ENCODE measurements at places on chromosomes 5 and 9.
A peak's percentile ranks its signal among the peaks of the same experiment; 100 is the strongest.

- DNase-seq = no peak
Observed at GRCh38 chr9:81772144-81772543, 82.8 kb upstream of the TLE1 start.

DNA sequence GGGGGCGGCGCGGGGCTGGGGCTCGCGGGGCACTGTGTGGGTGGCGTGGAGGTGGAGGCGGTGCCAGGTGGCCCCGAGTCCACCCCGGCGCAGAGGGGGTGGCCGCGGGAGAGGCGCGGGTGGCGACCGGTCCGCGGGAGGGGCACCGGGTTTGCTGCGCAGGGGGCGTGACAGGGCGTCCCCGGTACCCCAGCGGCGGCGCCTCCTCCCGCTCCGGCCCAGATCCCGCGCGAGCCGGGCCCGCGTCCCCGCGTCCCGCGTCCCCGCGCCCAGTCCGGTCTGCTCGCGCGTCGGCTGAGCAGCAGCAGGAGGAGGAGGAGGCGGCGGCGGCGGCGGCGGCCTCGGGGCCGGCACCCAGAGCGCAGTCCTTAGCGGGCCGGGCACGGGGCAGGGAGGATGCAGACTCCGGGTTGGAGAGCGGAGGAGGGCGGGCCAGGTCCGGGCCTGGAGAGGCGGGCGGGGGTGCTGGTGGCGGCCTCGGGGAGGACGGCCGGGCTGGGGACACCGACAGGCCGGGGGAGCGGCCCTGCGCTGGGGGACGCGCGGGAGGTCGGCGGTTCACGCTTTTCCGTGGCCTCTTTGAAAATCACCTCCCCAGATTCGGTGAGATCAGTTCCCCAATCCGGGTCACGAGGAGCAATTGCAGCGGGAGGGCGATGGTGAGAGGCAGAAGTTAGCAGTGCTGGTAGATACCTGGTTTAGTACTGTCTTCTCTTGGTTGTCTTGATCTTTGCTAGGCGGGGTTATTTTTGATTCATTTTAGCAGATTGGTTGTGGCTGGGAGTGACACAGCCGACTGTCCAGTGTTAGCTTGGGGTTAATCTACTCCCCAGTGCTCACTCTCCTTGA, 1.7 kb downstream of the TRIO start:
- peak; percentile 70 for DNase-seq

GRCh38 chr5:165263536-165263935, 1758.1 kb downstream of the MAT2B start:
- DNase-seq = no peak

DNA sequence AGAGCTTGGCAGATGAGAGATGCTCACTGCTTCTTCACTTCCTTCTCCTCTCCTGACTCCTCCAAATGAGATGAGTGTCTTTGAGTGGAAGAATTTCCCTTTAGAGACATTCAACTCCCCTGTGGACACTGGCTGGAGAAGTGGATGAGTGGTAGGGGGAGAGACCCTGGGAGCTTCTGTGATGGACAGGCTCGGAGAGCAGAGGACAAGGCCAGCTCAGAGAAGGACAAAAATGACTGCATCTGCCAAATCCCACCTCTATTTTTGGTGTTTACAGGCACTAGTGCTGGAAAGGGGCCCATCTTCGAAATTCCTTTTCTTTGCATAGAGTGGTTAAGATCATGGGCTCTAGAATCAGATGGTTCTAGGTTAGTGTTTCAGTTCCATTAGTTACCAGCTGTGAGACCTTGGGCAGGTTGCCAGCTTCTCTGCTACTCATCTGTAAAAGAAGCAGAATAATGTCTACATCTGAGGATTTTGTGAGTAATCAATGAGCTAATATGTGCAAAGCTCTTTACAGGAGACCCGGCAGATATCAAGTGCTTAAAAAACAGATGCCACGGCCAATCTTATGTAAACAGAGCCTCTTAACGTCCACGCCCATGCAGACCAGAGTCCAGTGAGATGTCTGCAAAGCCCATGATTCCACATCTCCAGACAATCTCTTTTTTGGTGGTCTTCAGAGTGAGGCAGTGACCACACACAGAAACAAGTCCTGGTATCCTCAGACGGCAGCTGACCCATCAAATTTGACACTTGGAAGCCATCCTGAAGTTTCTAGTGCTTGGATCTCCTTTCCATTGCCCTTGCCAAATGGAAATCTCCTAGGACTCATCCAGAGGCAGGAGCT, 13.6 kb upstream of the COL27A1 start:
- DNase-seq = no peak

DNA sequence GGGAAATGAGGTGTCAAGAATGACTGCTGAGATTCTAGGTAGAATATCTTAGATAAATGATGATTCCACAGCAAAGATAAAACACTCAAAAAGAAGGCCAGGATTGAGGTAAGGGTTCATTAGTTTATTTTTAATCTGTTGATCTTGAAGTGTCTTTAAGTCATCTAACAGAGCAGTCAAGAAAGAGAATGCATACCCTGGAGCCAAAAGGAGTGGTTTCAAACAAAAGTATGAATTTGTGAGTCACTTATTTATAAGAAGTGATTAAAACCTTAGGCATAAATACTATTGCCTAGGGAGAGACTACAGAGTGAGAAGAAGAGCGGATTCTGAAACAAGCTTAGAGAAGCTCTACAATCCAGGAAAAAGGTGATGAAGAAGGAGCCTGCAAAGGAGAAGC, 541.0 kb downstream of the DTWD2 start:
- no peak for DNase-seq

DNA sequence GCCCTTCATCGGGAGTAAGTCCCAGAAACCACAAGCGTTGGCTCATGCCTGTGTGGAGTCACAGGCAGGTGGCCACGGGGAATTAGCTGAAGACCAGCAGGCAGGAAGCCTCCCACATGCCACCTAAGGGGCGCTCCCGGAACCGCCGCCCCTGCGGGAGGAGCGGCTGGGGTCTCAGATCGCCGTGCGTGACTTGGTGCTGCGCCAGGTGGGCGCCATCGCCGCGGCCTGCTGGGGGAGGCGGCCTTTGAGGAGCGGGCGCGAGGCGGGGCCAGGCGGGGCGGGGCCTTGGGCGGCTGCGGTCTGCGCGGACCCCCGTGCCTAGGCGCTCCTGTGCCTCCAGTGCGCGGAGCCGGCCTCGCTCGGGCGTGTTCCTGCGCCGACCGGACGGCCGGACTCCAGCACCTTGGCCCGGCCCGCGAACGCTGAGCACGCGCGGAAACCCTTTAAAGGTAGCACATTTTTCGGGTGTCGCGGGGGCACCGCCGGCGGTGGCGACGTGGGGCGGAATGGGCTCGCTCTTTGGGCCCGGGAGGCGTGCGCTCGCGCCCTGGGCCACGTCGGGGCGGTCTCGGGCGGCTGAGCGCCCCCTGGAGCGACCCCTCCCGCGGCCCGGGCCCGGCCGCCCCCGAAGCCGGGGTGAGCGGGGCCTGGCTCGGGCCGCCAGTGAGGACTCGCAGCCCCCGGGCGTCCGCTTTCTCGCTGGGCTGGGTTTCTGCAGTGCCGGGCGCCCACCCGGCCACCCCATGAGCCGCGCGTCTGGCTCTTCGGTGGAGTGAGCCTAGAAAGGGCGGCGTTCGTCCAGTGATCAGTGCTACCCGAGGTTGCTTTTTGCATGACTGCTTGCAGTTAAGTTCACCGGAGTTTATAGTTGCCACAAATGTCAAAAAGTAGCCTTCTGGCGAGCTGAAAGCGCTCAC, 24.5 kb downstream of the LECT2 start:
- DNase-seq = peak; percentile 5

GRCh38 chr5:62460578-62460983, 48.0 kb downstream of the IPO11 start:
- peak; percentile 38 for DNase-seq

DNA sequence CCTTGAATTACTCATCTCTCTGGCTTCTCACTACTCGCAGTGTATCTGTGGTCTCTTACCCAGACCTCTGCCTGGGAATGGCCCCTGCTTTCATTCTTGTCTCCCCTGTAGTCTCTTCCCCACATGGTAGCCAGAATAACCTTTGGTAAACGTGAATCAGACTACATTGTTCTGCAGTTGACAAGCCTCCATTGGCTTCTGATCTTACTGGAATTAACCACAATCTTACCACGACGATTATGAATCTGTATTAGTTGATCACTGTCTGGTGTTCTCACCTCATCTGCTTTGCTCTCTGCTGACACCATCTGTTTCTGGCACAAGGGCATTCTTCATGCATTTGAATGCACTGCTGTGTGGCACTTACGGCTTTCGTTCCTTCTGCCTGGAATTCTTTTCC, 781.2 kb downstream of the MTRR start:
- no peak for DNase-seq

- no peak for DNase-seq
Observed at GRCh38 chr9:136754626-136755301, 3.3 kb downstream of the LCN8 start.

DNA sequence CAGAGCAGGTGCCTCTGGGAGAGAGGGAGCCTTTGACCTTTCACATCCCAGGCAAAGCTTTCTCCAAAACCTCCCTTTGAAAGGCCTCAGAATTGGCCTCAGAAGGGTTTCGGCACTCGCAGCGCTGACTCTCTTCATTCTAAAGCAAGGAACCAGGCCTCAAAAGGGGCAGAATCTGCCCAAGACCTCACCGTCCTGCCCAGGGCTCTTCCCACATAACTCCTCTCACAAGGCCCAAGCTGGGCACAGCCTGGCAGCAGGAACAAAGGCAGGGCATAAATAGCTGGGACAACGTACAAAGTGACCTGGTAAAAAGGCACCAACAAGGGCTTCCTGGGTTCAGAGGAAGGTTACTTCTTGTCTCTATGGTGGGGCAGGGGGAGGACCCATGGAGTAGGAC, 166.3 kb upstream of the FSTL4 start:
- DNase-seq = no peak

DNA sequence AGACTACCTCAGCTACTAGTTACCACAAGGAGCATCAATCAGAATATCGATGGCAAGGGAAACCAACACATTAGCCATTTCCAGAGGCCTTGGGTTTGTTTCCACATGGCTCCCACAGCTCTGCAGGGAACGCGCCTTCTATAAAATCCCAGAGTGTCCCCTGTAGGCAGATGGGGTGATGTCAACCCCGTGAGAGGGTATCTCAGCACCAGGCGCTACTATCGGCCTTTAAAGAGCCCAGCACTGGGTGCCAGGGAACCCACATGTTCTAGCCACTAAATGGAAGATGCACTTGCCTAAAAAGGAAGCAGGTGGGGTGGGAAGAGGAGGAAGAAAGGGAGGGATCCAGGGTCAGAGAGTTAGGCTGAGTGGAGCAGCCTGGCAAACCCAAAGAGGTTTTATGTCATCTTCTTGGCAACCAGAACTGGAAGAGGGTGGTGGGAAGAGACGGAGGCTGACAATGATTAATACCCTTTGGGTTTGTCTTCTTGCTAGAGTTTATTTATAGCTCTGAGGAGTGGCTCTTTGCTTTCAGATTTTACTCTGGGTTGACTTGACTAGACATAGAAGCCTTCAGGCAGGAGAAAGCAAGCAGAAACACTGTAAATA, 19.9 kb downstream of the MACROH2A1 start:
- DNase-seq = no peak

Data from SK-N-DZ (cell line).